ENCODE measurements at places on chromosomes 12 and 14.
A peak's percentile ranks its signal among the peaks of the same experiment; 100 is the strongest.

DNA sequence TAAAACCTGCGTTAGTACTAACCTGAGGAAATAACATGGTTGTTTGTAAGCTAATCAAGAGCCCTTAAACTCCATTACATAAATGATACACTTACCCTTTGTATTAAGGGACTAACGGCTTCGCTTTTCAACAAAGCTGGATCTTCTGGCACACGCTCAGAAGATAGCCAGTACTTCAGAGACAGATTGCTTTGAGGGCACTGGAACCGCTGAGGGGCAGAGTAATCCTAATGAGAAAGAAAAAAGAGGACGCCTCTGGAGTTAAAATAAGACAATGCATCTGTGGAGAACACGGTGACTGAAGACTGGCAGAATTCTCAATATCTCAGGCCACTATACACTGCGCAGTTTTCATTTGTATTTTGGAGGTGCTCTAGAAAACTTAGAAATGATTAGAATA lies 1.5 kb upstream of the KTN1 start:
- no peak for DNase-seq

GRCh38 chr12:70645494-70646317 lies 8.5 kb upstream of the PTPRB start:
- DNase-seq, result peak; percentile 39

- DNase-seq, result peak; percentile 25
Observed at GRCh38 chr14:68941820-68942219, 37.3 kb downstream of the ACTN1 start.

DNA sequence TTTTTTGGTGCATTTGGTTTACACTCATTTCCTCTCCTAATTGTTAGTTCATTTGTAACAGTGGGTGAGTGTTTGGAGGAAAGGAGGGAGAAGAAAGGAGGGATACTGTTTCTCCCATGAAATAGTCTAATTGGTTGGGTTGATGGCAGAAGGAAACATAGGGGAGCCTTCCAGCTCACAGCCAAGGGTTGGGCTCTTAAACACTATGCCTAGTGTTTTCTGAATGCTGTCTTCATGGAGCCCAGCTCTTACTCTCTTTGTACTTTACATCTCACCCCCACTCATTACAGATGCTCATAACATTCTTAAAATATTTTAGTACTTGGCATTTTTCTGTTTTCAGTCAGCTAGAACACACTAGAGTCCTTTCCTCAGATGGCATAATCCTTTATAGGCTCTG lies 38.2 kb downstream of the BAZ2A start:
- DNase-seq, result no peak

GRCh38 chr12:3603576-3603975 lies 112.6 kb downstream of the PRMT8 start:
- DNase-seq, result no peak

- no peak for DNase-seq
Observed at GRCh38 chr12:104568935-104569334, 112.2 kb downstream of the CHST11 start.

DNA sequence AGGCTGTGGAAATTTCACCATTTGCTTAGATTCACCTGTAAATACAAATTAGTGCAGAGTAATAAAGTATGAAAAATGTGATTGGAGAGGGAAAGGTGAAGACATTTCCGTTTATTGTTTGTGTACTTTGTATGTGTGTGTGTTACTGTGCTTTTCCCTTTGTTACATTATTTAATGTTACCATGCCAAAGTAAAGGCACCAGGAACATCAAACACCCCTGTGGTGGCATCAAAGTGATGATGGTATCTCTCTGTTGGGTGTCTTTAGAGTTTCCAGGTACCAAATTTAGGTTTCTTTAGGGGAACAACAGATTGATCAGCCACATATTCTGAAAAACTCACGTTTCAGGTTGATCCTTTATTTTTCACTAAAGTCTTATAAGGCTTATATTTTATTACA lies 189.0 kb upstream of the FBXO33 start:
- DNase-seq, result no peak

Measured in amniotic stem cell (primary cell).